ENCODE measurements at places on chromosomes 13 and 19. TPM values are rescaled to one million over a fixed set of nuclear protein-coding genes. Genes with fewer than 3 reads are reported as not detected.

DNA sequence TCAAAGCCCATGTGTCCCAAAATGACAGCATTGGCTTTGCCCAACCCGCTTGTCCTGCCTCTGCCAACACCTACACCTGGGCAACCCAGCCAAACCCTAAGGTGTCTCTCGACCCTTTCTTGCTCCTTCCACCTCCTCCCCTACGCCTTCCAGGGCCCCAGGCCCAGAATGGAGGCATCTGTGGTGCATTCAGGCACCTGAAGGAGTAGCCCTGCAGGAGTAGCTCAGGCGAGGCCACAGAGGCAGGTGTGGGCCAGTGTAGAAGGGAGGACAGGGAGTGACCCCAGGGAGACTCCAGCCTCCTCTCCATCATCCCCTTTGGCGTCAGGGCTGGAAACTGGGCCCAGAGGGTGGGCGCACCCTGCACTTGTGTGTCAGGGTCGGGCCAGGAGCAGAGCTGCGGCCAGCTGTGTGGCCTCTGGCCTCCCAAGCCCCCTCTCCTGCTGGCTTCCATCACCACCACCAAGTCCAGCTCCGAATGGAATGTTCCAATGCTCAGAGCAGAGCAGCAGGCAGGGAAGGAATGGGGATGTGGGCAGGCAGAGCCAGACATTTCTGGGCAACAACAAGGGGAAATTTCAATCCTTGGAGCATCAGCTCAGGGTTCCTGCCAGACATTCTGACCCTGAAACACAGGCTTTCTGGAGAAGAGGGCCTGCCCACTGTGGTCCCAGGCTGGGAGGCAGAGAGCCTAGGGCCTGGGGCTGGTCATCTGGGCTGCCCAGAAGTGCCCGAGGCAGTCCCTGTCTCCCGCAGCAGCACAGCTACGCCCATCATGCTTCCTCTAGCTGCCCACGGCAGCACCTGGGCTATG is 16.4 kb downstream of the PLEKHF1 start:
- no peak for DNase-seq

DNA sequence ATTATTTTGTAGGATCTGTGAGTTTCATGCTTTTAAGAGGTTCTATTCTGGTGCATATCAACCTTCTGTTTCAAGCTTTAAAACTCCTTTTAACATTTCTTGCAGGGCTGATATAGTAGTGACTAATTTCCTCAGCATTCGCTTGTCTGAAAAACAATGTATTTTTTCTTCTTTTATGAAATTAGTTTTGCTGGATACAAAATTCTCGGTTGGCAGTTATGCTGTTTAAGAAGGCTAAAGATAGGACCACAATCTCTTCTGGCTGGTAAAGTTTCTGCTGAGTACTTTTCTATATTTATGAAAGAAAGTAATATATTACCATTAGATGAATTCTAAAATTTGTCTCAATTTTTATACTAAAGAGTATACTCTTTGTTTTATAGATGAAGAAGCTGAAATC is 487.8 kb upstream of the SPRY2 start:
- DNase-seq: no peak

GRCh38 chr13:52371736-52372247 is 34.2 kb downstream of the THSD1 start:
- DNase-seq: peak; percentile 54

DNA sequence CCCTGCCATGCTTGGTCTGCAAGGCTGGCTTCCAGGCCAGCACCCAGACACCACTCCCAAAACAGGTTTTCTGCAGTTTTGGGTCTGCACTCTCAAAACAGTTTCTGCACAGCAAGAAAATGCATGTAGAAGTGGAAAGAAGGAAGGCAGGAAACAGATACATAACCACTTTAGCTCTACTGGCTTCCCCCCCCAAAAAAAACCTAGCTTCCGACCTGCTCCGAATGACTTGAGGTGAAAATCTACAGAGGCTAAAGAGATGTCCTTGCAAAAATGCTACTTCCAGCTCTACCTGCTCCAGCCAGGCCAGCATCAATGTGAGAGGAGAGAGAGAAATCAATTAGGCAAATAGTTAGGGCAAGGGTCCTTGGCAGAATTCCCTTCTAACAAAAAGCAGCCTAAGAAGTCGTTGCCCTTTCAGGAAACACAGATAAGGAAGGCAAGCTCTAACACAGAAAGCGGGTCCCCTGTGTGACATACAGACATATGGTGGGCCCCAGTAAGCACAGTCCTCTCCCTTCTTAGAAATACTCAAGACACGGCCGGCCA is 3.4 kb downstream of the C19orf12 start:
- DNase-seq: no peak

DNA sequence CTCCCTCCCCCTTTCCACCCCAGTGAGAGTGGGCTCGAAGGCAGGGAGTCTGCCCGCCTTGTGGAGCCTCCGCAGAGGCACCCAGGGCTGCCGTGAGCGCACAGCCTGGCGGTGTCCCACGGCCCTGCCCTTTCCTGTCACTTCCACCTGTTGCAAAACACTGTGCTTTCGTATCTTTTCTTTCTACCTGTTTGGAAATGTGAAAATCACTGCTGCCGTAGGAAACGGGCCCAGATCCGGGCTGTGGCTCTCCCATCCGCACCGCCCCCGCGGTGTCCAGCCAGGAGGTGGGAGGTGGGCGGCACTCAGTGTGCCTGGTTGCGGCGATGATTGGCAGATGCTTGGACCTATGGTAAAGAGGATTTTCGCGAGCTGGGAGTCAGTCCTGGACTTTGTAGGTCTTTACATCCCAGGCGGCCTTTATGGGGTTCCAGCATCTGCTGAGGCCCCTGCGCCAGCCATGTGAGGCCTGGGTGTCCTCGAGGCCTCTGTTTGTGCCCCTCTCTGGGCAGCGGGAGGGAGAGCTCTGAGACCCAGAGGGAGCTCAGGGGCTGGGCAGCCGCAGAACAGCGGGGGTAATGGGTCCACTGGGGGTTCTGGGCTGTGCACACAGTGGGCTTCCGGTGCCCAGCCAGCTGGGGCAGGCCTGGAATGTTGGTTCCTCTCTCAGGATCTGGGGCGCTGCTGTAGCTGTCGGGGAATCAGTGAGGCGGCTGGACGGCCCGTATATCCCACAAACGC is 6.1 kb downstream of the STK11 start:
- no peak for DNase-seq

GRCh38 chr13:34419025-34419424 is 523.0 kb upstream of the NBEA start:
- peak; percentile 75 for DNase-seq

SULT2B1 gene
- total RNA-seq: 2.4 TPM

PSG11 gene
- not detected for total RNA-seq

ACER1 gene
- total RNA-seq: not detected

PSG1 gene
- total RNA-seq: not detected

ZNF729 gene
- 0.10 TPM for total RNA-seq

SLC10A2 gene
- total RNA-seq: not detected

CYP2F1 gene
- 3.1 TPM for total RNA-seq

Data from tongue (tissue), 3 donors.